ENCODE measurements at places on chromosomes 7 and 10.

GRCh38 chr7:73452999-73453635 is 19.5 kb downstream of the FZD9 start:
- no peak for DNase-seq

- DNase-seq: peak; percentile 89
Measured at GRCh38 chr10:28054228-28054860, 55.5 kb upstream of the ODAD2 start.

DNA sequence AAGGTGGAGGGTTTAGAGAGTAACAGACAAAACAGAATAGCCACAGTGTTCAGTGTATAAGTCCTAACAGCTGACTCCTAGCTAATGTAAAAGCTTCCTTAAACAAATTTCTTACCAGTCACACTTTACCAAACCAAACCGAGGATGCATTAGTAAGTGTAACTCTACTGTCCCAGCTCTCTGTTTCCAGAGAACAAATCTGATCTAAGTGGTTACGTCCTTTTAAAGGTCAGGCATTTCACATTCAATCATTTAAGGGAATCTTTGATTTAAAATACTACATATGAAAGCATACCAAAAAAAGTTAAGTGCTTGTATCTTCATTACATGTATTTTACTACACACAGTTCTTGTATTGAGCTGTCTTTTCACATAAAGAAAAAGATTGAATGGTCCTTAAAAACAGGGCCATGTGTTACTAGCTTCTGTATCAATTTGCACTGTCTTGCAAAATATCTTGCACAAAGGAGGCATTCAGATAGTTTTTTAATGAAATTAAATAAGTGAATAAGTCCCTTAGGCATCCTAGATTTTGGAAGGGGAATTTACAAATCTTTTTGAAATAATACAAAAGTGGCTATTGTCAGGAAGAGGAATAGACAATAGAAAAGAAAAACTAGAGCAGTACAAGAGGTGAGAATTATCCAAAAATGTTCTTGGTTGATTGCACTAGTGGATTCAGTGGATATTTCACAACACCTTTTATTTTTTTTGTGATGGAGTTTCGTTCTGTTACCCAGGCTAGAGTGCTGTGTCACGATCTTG is 58.4 kb upstream of the SPOCK2 start:
- no peak for DNase-seq

- DNase-seq: no peak
Measured at GRCh38 chr10:93060887-93061593, 442 bp downstream of the CYP26C1 start.

DNA sequence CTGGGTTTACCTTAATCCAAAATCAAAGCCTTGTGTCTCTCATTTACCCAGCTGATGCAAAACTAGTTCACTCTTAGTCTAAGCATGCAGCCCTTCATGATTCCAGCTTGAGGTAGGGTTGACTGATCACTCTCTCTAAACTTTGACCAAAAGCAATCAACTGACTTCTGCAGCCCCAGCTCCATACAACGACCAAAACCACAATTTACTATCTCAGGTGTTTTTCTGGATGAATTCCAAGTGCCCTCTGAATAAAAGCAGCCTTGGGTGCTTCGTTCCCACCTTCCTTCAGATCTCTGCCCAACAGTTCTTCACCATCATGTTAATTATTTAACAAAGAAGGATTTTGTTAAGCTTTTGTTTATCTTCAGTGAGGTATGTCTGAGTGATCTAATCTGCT is 62.6 kb downstream of the CCDC6 start:
- DNase-seq: no peak

Data from fibroblast of skin of scalp (primary cell).